NCI-H1105 treated with DMSO at 0.1 percent for 48 hours (cell line): ENCODE measurements at places on chromosomes 5 and 9.
A peak's percentile ranks its signal among the peaks of the same experiment; 100 is the strongest.

- no peak for DNase-seq
Measured at GRCh38 chr5:763998-764781, 20.3 kb downstream of the ZDHHC11B start.

GRCh38 chr5:73296772-73297171 lies 123.8 kb downstream of the TMEM174 start:
- DNase-seq = no peak

DNA sequence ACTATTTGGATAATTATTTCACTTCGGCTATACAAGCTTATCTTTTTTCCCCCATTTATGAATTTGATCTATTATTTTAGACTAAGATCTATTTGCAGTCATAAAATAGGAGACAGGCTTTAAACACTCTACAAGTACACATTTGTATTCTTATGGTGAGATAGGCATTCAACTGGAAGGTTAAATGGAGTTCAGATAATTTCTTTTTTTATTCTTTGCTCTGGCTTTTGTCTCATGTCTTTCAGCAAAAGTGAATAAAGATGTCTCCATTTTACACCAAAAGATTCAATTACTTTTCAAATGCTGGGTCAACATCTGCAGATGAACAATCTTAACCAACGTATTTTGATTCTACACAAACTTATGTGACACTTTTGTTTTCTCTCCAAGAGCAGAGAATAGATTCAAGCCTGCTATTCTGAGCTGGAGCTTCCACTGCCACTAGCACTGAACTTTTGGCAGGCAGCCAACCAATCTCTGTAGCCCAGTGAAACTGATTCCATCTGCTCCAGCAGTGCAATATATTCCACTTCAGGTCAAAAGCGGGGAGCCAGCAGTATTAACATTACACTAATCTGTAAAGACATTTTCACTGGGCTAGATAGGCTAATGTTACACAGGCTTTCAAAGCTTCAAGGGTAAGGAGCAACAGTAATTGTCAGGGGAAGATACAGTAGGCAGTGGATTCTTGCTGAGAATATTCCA lies 452.0 kb upstream of the ZNF608 start:
- peak; percentile 78 for DNase-seq

DNA sequence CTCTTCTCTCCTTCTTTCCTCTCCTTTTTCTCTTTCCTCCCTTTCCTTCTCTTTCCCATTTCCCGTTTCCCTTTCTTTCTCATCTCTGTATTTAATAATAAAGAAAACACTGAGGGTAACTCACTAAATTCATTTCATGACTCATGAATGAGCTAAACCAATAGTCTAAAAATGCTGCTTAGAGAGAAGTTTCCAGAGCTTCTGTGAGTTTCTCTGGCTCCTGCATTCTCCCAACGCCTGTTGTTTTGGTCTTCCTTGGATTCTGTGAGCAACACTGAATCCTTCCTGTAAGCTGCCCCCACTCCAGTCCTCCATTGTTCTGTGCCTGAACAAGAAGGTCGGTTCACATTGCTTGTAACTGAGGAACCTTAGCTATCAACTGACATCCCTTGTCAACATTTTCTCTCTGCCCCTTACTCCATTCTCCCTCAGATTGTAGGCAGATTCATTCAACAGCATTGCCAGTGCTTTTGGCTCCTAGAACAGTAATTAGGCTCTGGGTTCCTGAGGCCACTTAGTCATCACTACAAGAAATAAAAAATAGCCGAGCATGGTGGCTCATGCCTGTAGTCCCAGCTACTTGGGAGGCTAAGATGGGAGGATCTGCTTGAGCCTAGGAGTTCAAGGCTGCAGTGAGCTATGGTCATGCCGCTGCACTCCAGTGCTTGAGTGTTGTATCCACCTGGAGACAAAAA lies 237.7 kb upstream of the KLF4 start:
- DNase-seq = no peak
